ENCODE measurements at places on chromosomes 5 and 9.

GRCh38 chr9:34983209-34983608, 6.3 kb upstream of the DNAJB5 start:
- DNase-seq = no peak

DNA sequence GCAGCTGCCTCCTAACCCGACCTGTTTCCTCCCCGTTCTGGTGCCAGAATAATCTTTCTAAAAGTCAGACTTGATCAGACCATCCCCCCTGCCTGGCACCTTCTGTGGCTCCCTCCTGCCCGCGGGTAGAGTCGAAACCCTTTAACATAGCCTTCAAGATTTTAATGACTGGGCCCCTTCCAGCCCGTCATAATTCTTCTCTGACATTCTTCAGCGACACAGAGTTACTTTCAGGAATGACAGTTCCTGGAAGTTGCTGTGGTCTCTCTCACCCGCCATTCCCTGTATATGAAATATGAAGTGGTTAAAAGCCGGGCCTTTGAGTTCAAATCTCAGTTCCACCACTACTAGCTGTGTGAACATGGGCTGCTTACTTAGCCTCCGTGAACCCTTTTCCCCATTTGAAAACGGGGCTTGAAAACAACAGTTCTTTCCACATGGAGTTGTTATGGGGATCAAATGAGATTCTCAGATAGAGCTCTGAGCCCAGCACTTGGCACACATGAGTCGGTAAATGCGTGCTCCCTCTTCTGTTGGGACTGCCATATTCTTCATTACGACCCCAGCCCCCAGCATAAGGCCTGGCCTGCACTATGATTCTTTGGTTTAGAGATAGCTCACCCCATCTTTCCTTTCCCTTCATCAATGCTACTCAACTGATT, 737 bp downstream of the NANS start:
- DNase-seq = no peak

- DNase-seq = no peak
Observed at GRCh38 chr5:100546001-100546400, 10.8 kb downstream of the FAM174A start.

DNA sequence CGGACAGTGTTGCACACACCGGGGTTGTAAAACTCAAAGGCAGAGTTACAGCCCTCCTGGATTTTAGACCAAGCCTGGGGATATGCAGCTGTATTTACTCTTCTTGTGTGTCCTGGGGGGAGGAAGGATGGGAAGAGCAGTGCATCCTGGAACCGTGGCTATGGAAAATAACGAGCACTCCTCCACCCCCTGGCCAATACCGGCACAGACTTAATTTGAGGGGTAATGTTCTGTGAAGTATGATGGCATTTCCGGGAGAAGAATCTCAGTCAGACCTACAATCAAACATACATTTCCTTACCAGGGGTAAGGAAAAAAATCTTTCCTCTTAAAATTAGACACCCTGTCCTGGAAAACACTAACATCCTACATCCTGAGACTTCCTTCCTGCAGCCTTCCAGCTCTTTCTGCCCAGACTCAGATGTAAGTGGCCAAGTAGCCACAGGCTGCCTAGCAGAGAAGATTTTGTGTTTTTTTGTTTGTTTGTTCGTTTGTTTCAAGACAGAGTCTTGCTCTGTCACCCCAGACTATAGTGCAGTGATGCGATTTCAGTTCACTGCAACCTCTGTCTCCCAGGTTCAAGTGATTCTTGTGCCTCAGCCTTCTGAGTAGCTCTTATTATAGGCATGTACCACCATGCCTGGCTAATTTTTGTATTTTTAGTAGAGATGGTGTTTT, 11.0 kb upstream of the ERMP1 start:
- no peak for DNase-seq

DNA sequence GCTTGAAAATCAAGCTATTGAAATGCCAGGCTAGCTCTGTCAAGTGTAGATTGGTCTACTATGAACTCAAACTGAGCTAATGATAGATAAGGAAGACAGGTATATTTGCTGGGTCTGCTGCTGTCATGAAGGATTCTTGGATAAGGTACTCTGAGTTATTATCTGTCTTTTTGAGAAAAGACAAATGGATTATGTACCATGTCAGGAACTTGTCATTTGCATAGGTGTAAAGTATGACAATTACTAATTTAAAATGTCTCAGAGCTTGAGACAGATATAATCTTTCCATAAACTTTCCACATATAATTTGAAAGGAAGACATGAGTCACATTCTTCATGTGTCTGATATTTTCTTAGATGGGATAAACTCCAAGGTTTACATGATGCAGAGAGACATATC, 594.1 kb upstream of the PTPRD start:
- no peak for DNase-seq

- no peak for DNase-seq
Observed at GRCh38 chr5:170416526-170416925, 27.4 kb upstream of the KCNMB1 start.

GRCh38 chr5:140157032-140157781, 17.8 kb upstream of the CYSTM1 start:
- peak; percentile 56 for DNase-seq

DNA sequence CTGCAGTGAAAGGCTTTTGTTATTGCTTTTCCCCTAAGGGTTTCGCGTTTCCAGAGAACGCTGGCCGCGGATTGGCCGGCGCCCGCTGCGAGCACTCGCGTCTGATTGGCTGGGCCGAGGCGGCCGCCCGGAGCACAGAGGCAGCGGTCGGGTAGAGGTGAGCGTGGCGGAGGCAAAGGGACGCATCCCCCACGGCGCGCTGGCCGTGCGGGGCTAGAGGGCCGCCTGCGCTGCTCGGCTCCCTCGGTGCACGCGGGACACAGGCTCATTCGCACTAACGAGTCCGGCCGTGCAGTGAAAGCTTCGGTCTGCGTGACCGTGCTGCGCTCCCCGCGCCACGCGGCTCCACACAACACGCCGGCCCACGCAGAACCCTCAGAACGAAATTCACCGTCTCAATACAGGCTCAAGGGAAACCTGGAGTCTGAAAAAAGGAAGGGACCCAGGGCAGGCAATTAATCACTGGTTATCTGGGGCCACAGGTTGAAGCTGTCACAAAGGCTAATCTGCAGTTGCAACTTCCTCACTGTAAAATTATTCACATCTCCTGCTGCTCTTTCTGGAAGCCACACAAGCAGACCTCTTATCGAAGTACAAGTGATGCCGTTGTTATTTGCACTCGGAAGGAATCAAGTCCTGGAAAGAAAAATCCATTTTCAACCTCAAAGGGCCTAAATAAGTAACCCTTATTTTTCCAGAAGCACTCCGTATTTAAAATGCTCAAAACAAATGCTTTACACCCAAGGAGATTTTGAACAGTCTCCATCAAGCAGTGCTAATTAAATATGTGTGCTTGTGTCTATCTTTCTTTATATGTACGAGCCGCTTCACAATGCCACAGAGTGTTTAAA, 94.6 kb downstream of the ZNF608 start:
- DNase-seq = no peak

GRCh38 chr9:26773056-26773455, 119.5 kb downstream of the CAAP1 start:
- DNase-seq = no peak

DNA sequence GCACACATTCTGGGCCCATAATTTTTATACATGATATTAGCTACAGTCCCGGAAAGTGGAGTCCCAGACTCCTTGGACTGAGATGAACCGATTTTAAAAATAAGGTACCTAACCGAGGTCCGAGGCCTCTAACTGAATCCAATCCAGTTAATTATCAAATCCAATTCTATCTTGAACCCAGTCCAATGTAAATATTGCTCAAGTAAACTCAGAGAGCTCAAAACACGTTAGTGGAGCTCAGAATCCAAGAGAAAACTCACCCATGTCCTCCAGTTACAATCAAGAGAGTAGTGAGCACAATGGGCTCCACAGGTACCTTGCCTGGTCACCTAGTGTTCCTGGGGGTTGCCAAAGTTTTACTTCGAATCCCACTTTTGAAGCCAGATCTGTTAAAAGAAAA, 37.9 kb upstream of the DIRAS2 start:
- no peak for DNase-seq

GRCh38 chr9:26292943-26293342, 599.7 kb downstream of the CAAP1 start:
- DNase-seq = no peak

DNA sequence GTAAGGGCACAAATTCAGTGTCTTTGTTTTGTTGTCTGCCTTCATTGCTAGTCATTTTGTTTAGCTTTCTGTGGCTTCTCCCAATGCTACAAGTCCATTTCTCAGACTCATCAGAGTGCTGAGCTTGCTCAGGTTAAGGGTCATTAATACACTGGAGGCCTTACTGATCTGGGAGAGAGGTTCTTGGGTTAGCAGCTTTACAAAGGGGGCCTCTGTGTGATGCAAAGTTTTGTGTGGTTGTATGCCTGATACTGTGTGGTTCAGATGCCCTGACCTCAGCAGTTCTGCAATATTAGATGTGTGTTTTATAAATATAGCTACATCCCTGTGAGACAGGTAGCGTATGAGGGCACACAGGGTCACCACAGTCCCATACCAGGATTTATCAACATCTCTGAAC, 34.8 kb upstream of the SMARCA2 start:
- no peak for DNase-seq

- DNase-seq = no peak
Observed at GRCh38 chr5:1883925-1884677, 1.4 kb upstream of the IRX4 start.

DNA sequence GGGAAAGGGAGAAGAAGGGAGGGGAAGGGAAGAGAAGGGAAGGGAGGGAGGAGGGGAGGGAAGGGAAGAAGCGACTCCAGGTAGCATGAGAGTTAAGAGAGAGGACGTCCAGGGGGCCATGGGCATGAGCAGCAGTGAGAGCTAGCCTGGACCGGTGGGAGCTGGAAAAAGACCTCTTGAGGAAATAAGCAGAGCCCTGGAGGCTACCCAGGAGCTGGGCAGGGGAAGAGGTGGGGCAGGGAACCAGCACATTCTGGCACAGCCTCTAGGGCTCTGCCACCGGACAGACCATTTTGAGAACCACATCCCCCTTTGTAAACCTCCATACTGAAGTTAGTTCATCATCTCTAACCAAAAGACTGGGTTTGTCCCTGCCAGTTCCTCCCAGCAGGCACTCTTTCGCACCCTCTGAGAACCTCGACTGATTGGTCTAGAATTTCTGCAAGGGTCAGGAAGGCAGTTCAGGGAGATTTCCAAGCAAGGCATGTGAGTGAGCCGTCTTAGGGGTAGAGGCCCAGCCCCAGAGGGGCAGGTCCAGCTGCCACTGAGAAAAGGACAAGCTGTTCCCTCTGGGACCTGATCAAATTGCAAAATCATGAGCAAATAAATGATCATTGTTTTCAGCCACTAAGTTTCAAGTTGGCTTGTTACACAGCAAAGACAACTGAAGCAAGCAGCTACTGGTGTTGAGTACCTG, 11.6 kb downstream of the NAIF1 start:
- DNase-seq = no peak

DNA sequence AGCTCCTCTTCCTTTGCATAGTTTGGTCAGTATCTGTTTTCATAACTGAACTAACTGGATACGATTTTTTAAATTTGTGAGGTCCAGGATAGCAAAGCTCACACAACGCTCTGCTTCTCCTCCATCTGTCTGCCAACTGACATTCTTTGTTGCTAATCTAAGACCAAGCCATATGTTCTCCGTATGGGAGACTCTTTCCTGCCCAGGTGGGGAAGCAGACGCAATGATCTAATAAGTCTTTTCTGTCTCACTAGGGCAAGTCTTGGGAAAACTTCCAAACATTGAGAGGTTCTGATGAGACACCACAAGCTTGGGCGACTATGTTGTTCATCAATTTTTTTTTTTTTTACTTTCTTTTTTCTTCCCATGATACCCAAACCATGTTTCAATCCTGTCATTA, 558.5 kb downstream of the EFNA5 start:
- no peak for DNase-seq

GRCh38 chr5:150062216-150062922, 24.0 kb downstream of the CSF1R start:
- no peak for DNase-seq

GRCh38 chr9:133354766-133355165, 1.5 kb downstream of the SURF1 start:
- DNase-seq = no peak

DNA sequence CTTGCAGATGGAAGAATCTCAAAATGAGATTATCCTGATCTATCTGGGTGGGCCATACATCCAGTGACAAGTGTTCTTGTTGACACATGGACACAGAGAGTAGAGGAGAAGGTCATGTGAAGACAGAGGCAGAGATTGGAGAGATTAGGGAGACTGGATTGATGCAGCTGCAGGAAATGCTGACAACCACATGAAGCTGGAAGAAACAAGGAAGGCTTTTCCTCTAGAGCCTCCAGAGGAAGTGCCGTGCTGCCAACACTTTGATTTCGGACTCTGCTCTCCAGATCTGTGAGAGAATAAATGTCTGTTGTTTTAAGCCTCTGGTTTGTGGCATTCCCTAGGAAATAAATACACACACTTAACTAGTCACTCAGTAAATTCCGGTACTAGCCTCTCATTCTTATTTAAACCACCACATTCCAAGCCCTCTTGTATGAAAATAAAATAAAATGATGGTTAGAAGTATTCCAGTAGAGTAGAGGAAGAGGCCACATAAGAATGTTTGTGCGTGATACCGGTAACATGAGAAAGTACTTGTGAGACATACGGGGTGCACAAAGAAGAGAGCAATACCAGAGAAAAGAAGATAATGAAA, 110.9 kb upstream of the DMAC1 start:
- no peak for DNase-seq

GRCh38 chr5:56669534-56670483, 145.5 kb upstream of the MAP3K1 start:
- no peak for DNase-seq

DNA sequence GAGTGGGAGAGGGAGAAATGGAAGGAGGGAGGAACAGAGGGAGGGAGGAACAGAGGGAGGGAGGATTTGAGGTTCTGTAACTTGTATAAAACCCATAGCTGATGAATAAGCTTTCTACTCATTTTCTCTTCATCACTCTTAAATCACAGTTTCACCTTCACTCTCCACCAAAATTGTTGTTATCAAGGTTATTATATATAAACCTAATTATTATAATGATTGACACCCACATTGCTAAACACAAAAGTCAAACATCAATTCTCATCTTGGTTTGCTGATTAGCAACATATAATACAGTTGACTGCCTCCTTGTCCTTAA, 229.0 kb upstream of the PAPPA start:
- no peak for DNase-seq

- DNase-seq = no peak
Observed at GRCh38 chr5:56048124-56048523, 53.4 kb upstream of the IL6ST start.

DNA sequence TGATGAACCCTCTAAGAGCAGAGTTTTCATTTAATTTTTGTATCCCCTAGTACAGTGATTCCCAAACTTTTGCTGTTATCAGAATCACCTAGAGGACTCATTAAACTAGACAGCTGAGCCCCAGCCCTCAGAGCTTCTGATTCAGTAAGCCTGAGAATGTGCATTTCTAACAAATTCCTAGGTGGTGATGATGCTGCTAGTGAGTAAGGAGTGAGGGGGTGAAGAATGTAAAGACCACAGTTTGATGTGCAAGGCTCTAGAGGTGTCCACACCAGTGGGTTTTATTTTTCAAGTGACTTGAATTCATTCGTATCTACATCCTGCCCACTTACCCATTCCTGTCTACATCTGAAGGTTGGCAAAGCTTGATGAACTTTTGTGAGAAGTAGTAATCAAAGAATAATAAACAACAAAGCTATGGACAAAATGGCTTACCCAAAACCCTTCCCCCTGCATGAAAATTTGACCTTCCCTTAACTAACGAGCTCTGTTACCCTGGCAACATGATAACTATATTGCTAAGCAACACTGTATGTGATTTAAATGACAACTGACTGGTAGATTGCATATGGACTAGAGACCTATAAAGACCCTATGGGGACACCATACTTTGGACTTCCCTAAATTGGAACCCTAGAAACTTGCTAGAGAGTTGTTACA, 35.2 kb downstream of the DTWD2 start:
- DNase-seq = no peak

All from stimulated activated CD8-positive, alpha-beta memory T cell treated with anti-CD3 and anti-CD28 coated beads, Interleukin-15, amount 100 ng/mL, for 4 hours (primary cell).